ENCODE measurements at places on chromosomes 2 and 18. TPM values are rescaled to one million over a fixed set of nuclear protein-coding genes. Genes with fewer than 3 reads are reported as not detected.

- no peaks in the 10 kb centered on the region for H3K36me3 ChIP-seq
- H3K27me3 ChIP-seq = no peaks in the 10 kb centered on the region
- H3K4me3 ChIP-seq = peak within 1 kb of the TSS; percentile 82
- peak; percentile 89 for DNase-seq
- no peaks in the 10 kb centered on the region for H3K4me1 ChIP-seq
Observed at GRCh38 chr2:170816504-170817092, at the start of gene GAD1. Gene GAD1, plus strand, starts transcription at chr2:170816887. Its CDS starts 1,705 bp downstream, at chr2:170818592.

GRCh38 chr2:44838116-44838790 is 103.2 kb upstream of the SIX3 start:
- no peaks in the 10 kb centered on the region for H3K36me3 ChIP-seq
- no peak for DNase-seq
- no peak overlapping the region for H3K4me3 ChIP-seq
- no peak overlapping the region for H3K27ac ChIP-seq
- H3K4me1 ChIP-seq = no peaks in the 10 kb centered on the region

DNA sequence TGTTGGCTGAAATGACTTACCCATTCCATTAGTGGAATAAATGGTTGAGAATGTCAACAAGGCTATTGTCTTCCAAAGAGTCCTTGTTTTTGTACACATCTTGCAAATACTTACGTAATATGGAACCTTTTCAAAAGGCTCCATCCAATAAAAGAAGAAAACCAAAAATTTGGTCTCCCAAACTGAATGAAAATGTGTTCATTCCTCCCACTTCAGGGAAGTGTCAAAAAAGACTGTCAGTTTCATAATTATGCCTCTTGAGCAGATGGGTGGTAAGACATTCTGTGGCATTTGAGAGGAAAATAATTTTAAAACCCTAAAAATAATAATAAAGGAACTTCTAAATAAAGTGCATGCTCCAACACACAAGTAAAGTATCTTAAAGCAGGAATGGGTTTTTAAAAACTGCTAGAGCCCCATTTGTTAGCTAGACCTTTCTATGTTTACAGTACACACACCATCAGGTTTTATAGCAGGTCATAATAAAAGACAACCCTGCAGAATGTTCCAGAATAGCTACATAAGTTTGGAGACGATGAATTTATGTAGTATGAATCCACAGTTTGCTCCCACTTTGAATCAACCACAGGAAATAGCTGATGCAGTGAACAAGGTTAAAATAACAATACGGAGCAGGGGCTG is 843.7 kb downstream of the LRRTM4 start:
- H3K27me3 ChIP-seq = no peaks in the 10 kb centered on the region
- no peak overlapping the region for H3K27ac ChIP-seq
- no peak for DNase-seq
- no peaks in the 10 kb centered on the region for H3K36me3 ChIP-seq

- no peaks in the 10 kb centered on the region for H3K36me3 ChIP-seq
- no peak overlapping the region for H3K27ac ChIP-seq
- DNase-seq = peak; percentile 38
Observed at GRCh38 chr2:116133381-116133942, 1681.0 kb upstream of the DDX18 start.

DNA sequence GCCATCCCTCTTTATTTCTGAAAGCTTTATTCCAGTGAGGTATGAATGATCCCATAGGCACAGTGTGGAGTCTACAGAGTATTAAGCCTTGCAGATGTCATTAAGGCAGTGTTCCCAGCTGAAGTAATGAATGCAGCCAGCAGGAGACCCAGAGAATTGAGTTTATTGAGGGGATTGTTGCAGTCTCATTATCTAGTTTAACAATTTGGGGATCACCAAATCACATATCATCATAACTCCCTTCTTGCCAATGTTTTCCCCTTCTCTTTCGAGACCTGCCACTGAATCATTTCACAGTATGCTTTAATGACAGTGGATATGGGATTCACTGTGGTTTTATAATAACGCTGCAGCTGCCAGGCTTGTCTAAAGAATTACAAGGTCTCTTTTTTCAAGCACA is 249.3 kb upstream of the FSHR start:
- H3K4me3 ChIP-seq = no peak overlapping the region
- H3K27me3 ChIP-seq = no peaks in the 10 kb centered on the region
- H3K4me1 ChIP-seq = no peaks in the 10 kb centered on the region
- no peak for DNase-seq
- no peak overlapping the region for H3K27ac ChIP-seq

- H3K36me3 ChIP-seq = no peaks in the 10 kb centered on the region
- DNase-seq = no peak
- no peak overlapping the region for H3K4me3 ChIP-seq
- no peaks in the 10 kb centered on the region for H3K27me3 ChIP-seq
- H3K4me1 ChIP-seq = no peaks in the 10 kb centered on the region
Observed at GRCh38 chr18:36692371-36692770, 136.4 kb downstream of the TPGS2 start.

GRCh38 chr2:175887776-175888175 is 114.3 kb downstream of the LNPK start:
- no peak for DNase-seq
- no peaks in the 10 kb centered on the region for H3K4me1 ChIP-seq
- H3K27me3 ChIP-seq = no peaks in the 10 kb centered on the region
- no peaks in the 10 kb centered on the region for H3K36me3 ChIP-seq
- no peak overlapping the region for H3K4me3 ChIP-seq

- no peaks in the 10 kb centered on the region for H3K4me1 ChIP-seq
- H3K36me3 ChIP-seq = no peaks in the 10 kb centered on the region
- no peaks in the 10 kb centered on the region for H3K27me3 ChIP-seq
- H3K27ac ChIP-seq = no peak overlapping the region
- H3K4me3 ChIP-seq = no peak overlapping the region
- DNase-seq = no peak
Observed at GRCh38 chr2:64398516-64399129, 55.3 kb upstream of the LGALSL start.

GRCh38 chr18:9575558-9575957 is 38.8 kb downstream of the PPP4R1 start:
- H3K27me3 ChIP-seq = no peaks in the 10 kb centered on the region
- DNase-seq = peak; percentile 80
- no peak overlapping the region for H3K4me3 ChIP-seq
- peaks cover 3% of the 10 kb centered on the region for H3K36me3 ChIP-seq
- H3K27ac ChIP-seq = no peak overlapping the region

DNA sequence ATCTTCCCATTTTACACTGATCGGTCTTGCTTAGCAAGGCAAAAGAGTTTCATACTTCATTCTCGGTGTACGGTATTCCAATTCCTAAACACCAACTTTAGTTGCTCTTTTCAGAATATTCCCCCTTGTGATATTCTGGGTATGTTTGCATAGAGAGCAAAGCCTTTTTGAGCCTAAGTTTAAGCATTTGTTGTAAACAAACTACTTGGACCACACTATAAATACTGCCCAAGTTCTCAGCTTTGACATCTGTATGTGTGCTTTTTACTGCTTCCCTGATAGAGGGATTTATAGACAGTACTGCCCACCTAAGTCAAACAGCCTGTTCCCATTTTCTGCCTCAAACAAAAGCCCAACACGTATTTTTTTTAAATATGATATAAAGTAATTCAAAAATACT is 36.9 kb downstream of the CCBE1 start:
- no peaks in the 10 kb centered on the region for H3K27me3 ChIP-seq
- no peaks in the 10 kb centered on the region for H3K36me3 ChIP-seq
- H3K27ac ChIP-seq = no peak overlapping the region

GRCh38 chr2:9637330-9637729 is 6.5 kb upstream of the YWHAQ start:
- H3K27ac ChIP-seq = no peak overlapping the region
- no peak overlapping the region for H3K4me3 ChIP-seq
- DNase-seq = no peak
- no peaks in the 10 kb centered on the region for H3K36me3 ChIP-seq

GRCh38 chr2:233656443-233656842 is 15.3 kb upstream of the UGT1A9 start:
- H3K27me3 ChIP-seq = no peaks in the 10 kb centered on the region
- DNase-seq = no peak
- H3K4me1 ChIP-seq = no peaks in the 10 kb centered on the region

DNA sequence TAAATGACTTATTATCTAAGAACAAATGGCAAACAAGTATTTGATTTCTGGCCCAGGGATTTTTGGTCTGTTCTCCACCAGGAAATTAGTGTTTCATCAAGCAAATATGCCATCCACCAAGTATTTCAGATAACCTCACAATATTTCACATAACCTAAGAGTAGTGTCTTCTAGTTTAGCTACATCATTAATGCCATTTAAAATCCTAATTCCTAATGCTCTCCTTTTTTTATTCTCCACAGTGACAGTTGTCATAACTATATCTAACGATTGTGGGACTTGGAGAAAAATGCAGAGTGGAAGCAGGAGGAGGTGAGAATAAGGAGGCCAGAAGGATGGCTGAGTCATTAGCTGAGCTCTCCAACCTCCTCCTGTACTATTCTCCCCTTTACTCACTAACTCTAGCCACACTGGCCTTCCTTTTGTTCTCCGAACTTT is 58.5 kb upstream of the CTLA4 start:
- no peak for DNase-seq
- no peaks in the 10 kb centered on the region for H3K36me3 ChIP-seq
- H3K27me3 ChIP-seq = no peaks in the 10 kb centered on the region
- no peak overlapping the region for H3K4me3 ChIP-seq

DNA sequence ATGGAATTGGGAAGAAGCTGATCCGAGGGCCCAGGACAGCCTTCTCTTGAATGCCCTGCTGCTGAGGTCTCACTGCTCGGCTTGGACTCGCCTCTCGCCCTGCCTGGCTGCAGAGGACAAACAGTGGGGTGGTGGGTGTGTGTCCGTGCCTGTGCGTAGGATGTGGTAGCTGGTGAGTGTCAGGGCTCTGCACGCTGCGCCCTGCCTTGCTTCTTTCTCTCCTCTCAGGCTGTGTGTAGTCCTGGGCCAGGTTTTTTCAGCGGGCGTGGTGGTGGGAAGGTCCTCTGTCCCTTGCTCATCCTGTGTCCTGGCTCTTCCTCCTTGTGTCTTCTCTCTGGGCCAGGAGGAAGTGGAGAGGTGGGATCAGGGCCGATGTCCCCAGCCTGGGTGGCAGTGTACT is 44.8 kb downstream of the RRM2 start:
- H3K4me3 ChIP-seq = no peak overlapping the region
- no peak overlapping the region for H3K27ac ChIP-seq
- no peak for DNase-seq
- no peaks in the 10 kb centered on the region for H3K27me3 ChIP-seq
- no peaks in the 10 kb centered on the region for H3K4me1 ChIP-seq

DNA sequence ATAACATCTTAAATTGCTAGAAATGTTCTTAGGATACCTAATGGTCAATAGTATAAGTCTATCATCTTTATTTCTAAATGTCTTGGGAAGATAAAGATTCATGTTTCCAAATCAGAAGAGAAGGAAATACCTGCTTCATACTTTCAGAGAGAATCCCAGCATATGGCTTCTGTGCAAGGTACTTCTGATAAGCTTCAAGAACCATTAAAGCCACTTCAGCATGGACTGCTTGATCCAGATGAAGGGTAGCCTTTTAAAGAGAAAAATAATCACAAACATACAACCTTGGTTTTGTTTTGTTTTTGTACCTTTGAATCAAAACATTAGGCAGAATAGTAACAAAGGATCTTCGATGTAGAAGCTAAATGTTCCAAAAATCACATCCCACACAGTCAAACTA is 44.0 kb downstream of the EPG5 start:
- peaks cover 7% of the 10 kb centered on the region for H3K36me3 ChIP-seq
- H3K4me3 ChIP-seq = no peak overlapping the region
- no peak overlapping the region for H3K27ac ChIP-seq
- no peaks in the 10 kb centered on the region for H3K4me1 ChIP-seq
- no peaks in the 10 kb centered on the region for H3K27me3 ChIP-seq

GRCh38 chr2:156333951-156334495 is 1.5 kb upstream of the NR4A2 start:
- H3K36me3 ChIP-seq = no peaks in the 10 kb centered on the region
- H3K27me3 ChIP-seq = no peaks in the 10 kb centered on the region
- peak overlapping the region; percentile 93 for H3K27ac ChIP-seq
- peak; percentile 86 for DNase-seq
- H3K4me1 ChIP-seq = no peaks in the 10 kb centered on the region

GRCh38 chr2:27920148-27920885 is 29.8 kb downstream of the BABAM2 start:
- no peak overlapping the region for H3K4me3 ChIP-seq
- no peak for DNase-seq
- no peaks in the 10 kb centered on the region for H3K27me3 ChIP-seq
- no peak overlapping the region for H3K27ac ChIP-seq
- H3K4me1 ChIP-seq = no peaks in the 10 kb centered on the region

DNA sequence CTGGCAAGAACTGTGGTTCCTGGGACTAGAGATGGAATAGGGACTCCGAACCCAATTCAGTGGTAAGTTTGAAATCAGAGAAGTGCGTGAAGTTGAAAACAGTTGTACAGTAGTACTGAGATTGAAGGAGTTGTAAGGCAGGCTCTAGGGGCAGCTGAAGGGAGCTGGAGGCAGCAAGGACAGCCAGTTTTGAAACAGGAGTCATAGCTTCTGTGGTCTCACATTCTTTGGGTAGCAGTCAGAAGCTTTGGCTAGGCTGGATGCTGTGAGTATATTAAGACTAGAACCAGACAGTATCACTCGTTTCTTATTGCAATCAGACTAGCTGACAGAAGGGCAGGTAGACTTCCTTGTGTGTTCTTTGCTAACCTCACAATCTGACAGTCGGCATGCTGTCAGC is 64.5 kb upstream of the ADAM23 start:
- H3K36me3 ChIP-seq = no peaks in the 10 kb centered on the region
- DNase-seq = no peak
- H3K4me1 ChIP-seq = no peaks in the 10 kb centered on the region
- no peaks in the 10 kb centered on the region for H3K27me3 ChIP-seq

- no peaks in the 10 kb centered on the region for H3K36me3 ChIP-seq
- no peaks in the 10 kb centered on the region for H3K27me3 ChIP-seq
- H3K4me1 ChIP-seq = no peaks in the 10 kb centered on the region
- H3K27ac ChIP-seq = no peak overlapping the region
- no peak overlapping the region for H3K4me3 ChIP-seq
Observed at GRCh38 chr18:36078751-36079529, 11.6 kb upstream of the RPRD1A start.

- peaks cover 1% of the 10 kb centered on the region for H3K27me3 ChIP-seq
- no peaks in the 10 kb centered on the region for H3K4me1 ChIP-seq
- no peak for DNase-seq
- no peak overlapping the region for H3K4me3 ChIP-seq
- no peaks in the 10 kb centered on the region for H3K36me3 ChIP-seq
Observed at GRCh38 chr2:187079901-187080300, 230.9 kb upstream of the ZSWIM2 start.

- no peaks in the 10 kb centered on the region for H3K4me1 ChIP-seq
- H3K27ac ChIP-seq = no peak overlapping the region
- no peak for DNase-seq
- H3K36me3 ChIP-seq = no peaks in the 10 kb centered on the region
- no peaks in the 10 kb centered on the region for H3K27me3 ChIP-seq
- H3K4me3 ChIP-seq = no peak overlapping the region
Observed at GRCh38 chr2:222582928-222583327, 73.0 kb downstream of the FARSB start.

G6PC2 gene
- 0.23 TPM for total RNA-seq

KCNK3 gene
- total RNA-seq = 14.7 TPM

CFC1 gene
- not detected for total RNA-seq

SLC5A7 gene
- not detected for total RNA-seq

DSEL gene
- 17.4 TPM for total RNA-seq

FBXO41 gene
- 3.3 TPM for total RNA-seq

KYNU gene
- 13.5 TPM for total RNA-seq

RNF103 gene
- 30.5 TPM for total RNA-seq

SERPINB3 gene
- total RNA-seq = not detected
